ENCODE measurements at places on chromosomes 7 and 10.
A peak's percentile ranks its signal among the peaks of the same experiment; 100 is the strongest.

DNA sequence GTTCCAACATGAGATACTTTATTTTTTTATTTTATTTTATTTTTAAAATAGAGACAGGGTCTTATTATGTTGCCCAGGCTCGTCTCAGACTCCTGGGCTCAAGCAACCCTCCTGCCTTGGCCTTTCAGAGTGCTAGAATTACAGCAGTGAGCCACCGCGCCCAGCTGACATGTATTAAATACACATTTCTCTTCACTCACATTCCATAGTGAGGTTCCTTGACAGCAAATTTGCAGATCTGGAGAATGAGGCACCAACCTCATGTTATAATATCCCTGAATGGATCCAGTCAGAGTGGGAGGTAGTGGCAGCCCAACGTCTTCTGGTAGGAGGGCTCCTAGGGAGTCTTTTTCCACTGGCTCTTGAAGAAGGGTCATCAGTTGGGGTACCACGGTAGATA, 46.1 kb downstream of the OGDH start:
- no peak for DNase-seq

DNA sequence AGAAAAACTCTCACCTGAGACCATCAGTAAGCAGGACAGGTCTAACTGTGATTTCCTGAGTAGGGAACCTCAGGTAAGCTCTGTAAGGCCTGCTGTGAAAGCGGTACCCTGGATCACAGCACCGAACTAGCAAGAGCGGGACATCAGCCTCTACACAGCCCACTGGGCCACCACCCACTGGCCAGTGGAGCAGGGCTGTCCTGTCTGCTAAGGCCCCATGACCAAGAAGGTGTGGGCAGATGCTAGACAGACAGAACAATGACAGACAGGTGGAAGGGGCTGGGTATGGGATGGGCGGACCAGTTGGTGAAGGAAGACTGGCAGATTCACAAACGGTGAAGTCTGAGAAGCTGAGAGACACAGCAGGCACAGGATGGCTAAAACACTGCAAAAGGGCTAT, 79.4 kb upstream of the DDC start:
- DNase-seq = no peak

DNA sequence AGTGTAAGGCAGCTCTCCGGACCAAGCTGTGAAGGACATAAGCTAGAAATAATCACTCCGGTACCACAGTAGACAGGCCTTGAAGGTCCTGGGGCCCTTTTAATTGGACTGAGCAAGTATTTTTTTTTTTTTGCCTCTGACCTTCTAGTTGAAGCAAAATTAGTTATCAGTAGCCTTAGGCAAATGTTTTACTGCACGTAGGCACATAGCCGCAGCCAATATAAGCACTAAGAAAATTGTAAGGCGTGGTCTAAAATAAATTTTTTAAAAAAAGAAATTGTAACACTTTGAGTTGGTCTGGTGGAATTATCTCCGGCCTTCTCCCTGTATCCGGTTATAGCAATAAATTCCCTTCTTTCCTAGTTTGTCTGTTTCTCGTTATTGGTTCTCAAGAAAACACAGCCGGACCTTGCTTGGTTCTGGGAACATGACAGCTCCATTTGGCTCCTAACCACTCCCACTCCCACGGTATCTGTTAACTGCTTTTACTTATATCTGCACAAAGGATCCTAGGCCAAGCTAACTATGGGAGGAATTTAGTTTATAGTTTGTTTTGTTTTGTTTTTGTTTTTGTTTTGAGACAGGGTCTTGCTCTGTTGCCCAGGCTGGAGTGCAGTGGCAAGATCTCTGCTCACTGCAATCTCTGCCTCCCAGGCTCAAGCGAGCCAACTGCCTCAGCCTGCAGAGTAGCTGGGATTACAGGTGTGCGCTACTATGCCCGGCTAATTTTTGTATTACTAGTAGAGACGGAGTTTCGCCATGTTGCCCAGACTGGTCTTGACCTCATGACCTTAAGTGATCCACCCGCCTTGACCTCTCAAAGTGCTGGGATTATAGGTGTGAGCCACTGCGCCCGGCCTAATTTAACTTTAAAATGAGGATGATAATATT, 124.4 kb upstream of the KIF5B start:
- no peak for DNase-seq

GRCh38 chr7:131152766-131153165, 174.9 kb upstream of the MKLN1 start:
- DNase-seq = no peak

DNA sequence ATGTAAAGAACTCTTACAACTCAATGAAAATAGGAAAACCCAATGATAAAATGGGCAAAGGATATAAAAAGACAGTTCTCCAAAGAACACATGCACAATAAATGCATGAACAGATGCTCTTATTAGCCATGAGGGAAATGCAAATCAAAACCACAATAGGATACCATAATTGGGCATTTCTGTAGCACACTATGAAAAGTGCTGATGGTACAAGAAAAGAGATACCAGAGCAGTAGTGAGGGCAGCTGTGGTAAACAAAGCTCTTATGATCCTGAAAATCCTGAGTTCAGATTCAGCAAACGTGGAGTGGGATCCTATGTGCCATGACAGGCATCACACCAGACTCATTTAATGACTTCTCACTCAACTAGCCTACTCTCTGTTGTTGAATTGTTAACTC, 96.7 kb upstream of the SLC25A13 start:
- DNase-seq = no peak

DNA sequence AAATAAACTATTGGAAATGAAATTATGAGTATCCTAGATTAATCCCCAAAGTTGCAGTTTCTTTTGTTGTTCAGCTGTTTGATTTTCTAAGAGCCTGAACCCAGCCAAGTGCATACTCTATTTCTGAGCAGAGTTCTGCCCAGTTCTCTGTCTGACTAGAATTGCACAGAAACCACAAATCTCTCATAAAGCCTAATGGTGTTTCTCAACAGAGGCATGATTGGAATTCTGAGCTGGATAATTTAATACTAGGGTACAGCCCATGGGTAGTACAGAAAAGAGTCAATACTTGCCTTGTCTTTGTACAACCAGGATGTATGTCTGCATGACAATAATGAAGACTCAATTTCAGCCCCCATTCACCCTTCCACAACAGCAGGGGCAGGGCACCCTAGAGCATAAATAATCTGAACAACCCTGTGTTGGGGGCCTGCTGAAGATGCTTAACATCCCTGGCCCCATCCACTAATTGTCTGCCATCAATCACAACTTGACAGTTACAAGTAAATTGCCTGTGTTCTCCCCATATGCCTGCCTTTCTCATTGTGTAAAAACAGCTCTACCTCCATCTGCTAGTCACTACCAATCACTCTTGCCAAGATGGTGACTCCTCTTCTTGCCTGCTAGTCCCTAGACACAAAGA, 114.4 kb downstream of the NPSR1 start:
- DNase-seq = no peak

- no peak for DNase-seq
Measured at GRCh38 chr7:150324373-150324961, 1.1 kb upstream of the ACTR3C start.

GRCh38 chr7:106623853-106624252, 37.1 kb downstream of the CCDC71L start:
- DNase-seq = no peak

GRCh38 chr10:45471531-45472310, 97.7 kb downstream of the ALOX5 start:
- no peak for DNase-seq

DNA sequence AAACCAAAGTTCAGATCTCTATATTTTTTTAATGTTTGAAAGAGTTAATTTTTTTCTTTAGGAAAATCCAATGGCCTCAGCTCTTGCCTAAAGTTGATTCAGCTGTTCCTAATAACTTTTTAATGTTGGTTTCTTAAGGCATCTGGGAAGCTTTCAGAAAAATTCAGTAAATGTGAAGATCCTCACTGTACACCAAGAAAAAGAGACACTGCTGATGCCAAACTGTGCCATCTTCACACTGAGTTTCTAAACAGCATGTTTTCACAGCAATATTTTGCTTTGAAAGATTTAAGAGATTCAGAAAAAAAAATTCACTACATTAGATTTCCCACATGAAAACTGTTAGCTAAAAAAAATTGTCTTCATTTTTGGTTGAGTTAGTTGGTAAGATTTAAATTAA, 249.4 kb downstream of the NEBL start:
- DNase-seq = no peak

- no peak for DNase-seq
Measured at GRCh38 chr7:47441796-47442604, 139.9 kb downstream of the TNS3 start.

GRCh38 chr10:33279811-33280602, 54.5 kb downstream of the NRP1 start:
- DNase-seq = no peak

GRCh38 chr10:83274088-83274487, 865.2 kb upstream of the GHITM start:
- DNase-seq = no peak

DNA sequence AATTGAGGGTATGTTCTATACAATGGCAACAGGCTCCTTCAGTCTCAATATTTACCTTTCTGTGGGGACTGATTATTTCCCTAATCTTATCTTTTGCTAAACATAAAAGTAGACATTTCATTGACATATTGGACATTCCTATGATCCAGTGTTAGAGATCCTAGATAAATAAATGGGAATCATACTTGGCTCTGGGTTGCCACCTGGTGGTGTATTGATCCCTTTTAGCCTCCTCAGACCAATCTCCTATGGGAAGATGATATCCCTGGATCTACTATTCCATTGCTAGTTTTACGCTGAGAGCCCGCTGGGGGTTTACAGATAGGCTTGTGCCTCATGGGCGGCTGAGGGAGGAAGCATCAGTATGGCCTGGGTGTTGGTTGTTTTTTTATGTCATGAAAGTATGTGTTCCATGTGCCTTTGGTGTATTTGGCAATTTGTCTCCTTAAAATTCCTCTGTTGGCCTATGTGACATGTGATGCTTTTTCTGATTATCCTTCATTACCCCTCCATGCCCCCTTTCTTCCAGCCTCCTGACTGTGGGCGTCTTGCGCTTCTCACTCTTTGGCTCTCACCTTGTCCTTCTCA, 18.8 kb downstream of the CELF2 start:
- peak; percentile 30 for DNase-seq

DNA sequence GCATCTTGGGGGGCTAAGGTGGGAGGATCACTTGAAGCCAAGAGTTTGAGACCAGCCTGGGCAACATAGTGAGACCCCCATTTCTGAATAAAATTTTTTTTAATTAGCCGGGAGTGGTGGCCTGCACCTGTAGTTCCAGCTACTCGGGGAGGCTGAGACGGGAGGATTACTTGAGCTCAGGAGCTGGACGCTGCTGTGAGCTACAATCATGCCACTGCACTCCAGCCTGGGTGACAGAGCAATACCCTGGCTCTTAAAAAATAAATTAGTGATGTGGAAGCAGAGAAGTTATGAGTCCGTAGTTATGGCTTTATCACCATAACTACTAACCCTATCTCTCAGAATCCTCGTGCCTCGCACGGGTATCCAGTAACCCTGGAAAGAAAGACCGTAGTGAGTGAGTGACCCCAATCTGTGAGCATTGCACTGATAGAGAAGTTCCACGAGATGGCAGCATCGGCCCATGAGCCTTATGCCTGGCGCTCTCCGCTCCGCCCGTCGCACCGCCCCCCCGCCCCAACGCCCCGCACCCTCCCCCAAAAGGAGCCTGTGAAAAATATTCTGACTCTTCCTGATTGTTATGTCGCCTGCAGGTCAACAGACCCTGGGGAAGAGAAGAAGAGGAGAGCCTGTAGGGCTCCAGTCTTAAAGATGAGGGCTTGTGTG, 4.9 kb upstream of the SLC29A3 start:
- peak; percentile 51 for DNase-seq

GRCh38 chr7:29291723-29292618, 97.4 kb downstream of the CHN2 start:
- DNase-seq = no peak

DNA sequence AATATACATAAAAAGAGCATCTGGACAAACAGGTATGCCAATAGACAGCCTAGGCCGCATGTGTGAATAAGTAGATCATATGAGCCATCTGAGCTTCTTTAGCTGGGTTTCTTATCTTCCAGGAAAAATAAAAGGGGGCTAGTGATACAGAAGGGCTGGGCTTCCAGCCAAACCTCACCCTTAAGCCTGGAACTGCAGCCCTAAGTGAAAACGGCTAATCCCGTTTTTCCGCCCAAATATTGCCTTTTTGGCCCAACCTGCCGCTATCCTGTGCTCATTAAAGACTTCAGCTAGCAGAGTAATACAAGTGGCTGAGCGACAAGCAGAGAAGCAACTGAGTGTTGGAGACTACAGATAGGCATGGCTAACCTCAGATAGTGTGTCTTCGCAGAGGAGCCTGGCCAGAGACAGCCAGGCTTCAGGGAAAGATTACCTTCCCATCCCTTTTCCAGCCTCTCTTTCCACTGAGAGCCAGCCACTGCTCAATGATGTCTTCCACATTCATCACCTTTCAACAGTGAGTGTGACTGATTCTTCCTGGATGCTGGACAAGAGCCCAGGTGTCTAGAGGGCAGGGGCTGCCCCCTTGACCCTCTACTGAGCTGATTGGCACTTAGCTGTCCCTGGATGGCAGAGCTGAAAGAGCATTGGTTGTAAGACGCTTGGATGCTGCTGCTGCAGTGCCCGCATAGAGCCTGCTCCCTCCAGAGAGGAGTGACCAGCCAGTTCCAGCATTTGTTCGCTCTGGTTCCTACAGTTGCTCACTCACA, 108.9 kb downstream of the ITGB8 start:
- no peak for DNase-seq

DNA sequence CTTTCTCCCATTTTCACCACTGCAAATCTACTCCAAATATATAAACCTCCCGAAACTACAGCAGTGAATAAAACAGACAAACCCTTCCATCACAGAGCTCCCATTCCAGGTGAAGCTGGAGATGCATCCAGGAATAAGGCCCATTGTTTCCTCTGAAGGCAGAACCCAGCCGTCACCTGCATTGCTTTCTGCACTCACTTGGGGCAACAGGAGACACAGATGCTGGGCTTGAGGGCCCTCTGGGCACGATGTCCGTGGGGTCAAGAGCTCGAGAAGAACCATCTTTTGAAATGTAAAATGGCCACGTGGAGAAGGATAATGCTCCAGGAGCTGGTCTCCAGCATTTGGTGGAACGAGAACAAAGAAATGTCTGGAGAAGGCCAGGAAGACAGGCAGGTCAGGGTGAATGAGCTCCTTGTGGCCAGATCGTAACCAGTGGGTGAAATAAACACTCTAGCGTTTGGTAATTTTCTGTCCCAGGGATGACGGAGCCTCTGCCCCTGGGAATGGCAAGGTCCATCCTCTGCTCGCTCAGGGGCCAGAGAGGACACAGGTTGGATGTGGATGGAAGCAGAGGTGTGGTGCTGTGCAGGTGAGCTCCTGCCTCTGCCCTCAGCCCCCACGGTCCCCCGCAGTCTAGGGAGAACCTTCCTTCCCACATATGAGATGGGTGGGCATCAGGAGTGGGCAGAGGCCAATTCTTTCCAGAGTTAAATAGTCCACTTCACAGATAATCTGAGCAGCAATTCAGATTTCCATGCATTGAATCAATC, 556.1 kb downstream of the DNAJB6 start:
- no peak for DNase-seq

DNA sequence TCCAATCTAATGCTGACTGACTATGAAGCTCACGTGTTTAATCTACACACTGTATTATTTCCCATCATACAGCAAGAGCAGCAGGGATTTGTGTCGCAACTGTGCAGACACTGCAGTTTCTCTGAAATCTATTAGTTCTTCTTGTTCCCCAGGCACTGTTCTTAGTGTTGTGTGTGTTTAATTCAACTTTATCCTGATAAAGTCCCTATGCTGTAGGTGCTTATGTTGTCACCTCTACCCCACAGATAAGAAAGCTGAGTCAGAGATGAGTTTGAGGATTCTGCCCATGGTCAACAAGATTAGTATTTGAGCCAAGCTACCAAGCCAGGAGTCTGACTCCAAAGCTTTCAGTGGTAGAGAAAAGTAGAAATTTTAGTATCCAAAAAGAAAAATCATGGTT, 22.5 kb upstream of the EPHB6 start:
- DNase-seq = no peak

- DNase-seq = no peak
Measured at GRCh38 chr10:5904227-5904626, 14.2 kb downstream of the FBH1 start.
